ENCODE measurements at places on chromosomes 11 and 22.

GRCh38 chr11:56846631-56847576 is 98.4 kb upstream of the OR9G4 start:
- no peak for DNase-seq

DNA sequence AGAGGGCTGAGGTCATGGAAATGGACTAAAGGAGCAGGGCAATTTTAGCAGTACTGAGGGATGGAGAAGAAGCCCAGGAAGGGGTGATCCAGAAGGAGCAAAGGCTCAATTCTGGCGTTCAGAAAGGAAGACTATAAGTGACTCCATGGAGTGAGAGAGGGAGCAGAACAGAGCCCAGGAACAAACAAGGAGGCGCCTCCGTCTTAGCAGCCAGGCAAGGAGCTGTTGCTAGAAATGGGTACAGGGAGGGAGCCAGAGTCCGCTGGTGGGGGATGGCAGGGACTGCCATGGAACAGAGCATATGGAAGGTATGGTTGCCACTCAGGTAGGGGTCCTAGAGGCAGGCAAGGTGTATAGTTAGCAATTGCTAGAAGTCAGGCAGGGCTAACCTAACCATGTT is 20.5 kb upstream of the STK33 start:
- DNase-seq, result no peak

GRCh38 chr22:31206896-31207687 is 5.0 kb upstream of the LIMK2 start:
- no peak for DNase-seq

DNA sequence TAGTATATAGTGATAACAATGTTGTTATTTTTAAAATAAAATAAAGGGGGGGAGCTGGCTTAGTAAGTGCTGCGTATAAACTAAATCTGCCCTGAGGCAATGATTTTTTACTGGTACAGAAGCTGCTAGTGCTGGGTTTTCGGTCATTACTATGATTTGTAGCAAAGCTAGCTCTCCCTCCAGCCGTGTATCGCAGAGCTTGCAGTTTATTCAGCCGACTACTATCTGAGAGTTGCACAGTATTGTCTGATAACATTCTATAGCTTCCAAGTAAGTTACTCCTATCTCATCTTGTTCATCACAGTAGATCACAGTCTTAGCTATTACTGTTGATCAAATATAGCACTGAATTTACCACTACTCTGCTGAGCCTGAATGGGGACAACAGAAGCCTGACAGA is 805.5 kb upstream of the ARHGAP42 start:
- no peak for DNase-seq

GRCh38 chr11:95913830-95914615 is 9.9 kb downstream of the MTMR2 start:
- no peak for DNase-seq

GRCh38 chr11:18727479-18728236 is 1.7 kb upstream of the IGSF22 start:
- DNase-seq, result no peak

- DNase-seq, result no peak
Measured at GRCh38 chr22:42685941-42686653, 34.6 kb downstream of the A4GALT start.

DNA sequence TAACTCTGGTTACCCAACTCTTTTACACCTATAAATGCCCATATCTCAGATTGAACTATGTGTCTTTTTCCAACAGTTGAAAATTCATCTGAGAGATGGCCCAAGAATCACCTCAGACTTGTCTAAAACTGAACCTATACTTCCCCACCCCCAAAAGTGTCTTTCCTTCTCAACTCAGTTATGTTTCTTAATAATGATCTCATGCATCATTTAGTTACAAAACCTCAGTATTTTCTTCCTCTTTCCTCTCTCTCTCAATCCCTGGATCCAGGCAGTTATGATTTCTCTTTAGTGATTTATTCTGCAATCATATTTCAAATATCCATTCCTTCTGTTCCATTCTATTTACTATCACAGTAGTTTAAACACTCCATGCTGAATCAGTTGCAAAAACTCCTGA is 32.3 kb upstream of the ADSL start:
- no peak for DNase-seq

DNA sequence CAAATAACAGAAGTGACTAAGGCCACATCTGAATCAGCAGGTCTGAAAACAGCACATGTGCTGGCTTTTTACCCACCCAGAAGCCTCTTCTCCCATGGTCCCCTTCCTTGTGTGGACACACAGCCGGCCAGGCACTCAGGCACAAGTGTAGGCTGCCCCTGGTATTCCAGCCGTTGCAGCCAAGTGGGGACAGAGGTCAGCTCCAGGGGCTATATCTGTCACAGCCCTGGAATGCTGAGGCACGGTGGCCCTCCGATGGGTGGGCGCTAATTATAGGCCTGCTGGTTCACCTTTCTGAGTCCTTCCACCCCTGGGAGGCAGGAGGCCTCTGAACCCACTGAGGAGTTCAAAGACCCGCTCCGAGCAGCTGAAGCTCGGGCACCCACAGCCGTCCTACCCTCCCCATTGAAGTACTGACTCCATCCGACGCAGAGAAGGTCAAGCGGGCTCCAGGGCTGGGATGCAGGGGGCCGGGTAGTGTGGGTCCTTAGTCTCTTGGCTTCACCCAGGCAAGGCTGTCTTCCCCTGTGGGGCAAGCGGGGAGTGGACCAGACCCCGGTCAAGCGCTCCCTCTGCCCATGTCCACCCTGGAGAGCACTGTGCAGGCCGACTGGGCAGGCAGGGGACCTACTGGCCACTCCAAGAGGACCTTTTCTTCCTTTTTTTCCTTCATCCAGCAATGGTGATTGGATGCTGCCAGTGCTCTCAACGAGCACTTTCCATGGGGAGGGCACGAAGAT is 14.3 kb downstream of the FGF3 start:
- DNase-seq, result no peak

GRCh38 chr11:83782329-83782728 is 496.2 kb upstream of the CCDC90B start:
- DNase-seq, result no peak

DNA sequence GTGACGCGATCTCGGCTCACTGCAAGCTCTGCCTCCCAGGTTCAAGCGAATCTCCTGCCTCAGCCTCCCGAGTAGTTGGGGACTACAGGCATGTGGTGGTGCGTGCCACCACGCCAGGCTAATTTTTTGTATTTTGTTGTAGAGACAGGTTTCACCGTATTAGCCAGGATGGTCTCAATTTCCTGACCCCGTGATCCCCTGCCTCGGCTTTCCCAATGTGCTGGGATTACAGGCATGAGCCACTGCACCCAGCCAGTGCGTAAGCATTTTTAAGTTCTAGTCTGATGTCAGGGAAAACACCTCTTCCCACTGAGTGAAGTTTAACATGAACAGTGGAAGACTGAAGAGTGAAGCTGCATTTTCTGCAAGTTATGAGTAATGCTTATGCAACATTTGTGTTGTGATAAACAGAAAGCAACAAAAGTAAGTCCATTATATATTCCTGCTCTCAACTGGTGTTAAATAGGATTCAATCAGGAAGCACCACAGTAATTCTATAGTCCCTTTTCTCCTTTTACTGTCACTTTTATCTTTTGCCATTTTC is 1219.8 kb upstream of the RAG2 start:
- no peak for DNase-seq

- DNase-seq, result no peak
Measured at GRCh38 chr11:65186701-65187100, 5.0 kb downstream of the CAPN1 start.

- DNase-seq, result no peak
Measured at GRCh38 chr22:50015451-50016307, 3.1 kb upstream of the IL17REL start.

GRCh38 chr22:19636696-19637407 is 77.5 kb upstream of the SEPTIN5 start:
- no peak for DNase-seq

DNA sequence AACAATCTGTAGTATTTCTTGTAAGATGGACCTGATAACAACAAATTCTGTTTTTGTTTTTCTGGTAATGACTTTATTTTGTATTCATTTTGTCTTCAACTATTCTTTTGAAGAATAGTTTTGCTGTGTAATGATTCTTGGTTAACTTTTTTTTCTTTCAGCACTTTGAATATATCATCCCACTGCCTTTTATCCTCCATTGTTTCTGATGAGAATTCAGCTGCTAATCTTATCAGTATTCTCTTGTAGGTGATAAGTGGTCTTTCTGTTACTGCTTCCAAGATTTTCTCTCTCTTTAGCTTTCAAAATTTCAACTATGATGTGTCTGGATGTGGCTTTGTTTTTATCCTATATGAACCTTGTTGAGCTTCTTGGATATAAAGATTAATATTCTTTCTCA is 21.5 kb downstream of the GALNT18 start:
- no peak for DNase-seq

- no peak for DNase-seq
Measured at GRCh38 chr11:10592331-10592730, 23.9 kb upstream of the LYVE1 start.

GRCh38 chr11:131703311-131703710 is 332.9 kb downstream of the NTM start:
- DNase-seq, result no peak

DNA sequence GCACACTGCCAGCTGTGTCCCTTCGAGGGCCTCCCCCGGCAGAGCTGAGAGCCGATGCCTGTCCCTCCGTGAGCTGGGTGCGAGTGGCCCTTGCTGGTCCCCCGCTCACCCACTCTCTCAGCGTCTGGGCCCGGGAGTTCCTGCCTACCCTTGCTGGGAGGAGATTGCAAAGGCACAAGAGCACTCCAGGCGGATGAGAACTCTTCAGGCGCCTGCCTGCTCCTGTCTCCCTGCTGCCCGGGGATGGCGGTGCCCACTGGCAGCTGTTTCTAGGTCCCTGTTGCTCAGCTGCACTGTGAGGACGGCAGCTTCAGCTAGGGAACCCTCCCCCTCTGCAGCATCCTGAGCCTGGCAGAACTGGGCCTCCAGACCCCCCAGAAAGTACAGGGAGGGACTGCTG is 61.1 kb downstream of the FLRT1 start:
- DNase-seq, result peak; percentile 33

DNA sequence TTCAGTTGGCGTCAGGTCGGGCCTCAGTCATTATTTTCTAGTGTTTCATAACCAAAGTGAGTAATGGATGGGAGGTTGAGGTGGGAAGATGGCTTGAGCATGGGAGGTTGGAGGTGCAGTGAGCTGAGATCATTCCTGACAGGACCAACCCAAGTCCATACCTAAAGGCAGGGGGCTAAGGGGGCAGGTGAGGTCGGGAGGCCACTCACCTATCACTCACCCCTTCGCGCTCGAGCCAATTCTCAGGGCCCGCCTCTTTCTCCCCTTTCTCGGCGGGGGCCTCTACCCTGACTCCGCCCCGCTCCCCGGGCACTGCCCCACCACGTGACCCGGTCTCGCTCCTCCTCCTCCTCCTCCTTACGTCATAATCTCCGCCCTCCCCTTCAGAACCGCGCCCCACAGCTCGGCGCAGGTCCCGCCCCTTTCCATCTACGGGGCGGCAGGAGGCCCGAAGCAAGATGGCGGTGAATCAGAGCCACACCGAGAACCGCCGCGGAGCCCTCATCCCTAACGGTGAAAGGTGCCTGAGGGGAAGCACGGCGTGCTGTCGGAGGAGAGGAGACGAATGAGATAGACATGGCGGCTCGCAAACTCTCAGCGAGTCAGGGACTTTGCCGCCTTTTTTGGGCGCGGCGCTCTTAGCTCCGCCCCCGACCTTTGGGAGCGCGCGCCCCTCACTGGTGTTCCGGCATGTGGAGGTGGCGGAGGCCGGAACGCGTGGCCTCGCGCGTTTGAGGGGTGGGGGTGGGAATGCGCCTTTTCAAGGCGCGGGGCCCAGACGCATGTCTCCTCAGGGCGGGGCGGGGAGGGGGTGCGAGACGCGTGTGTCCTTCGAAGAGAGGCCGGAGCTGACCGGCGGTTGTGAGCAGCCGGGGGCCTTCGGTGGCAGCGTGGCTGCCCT is at the start of gene WBP2NL:
Gene WBP2NL, plus strand, starts transcription at position 428 of the 901 bp plus-strand sequence. Its CDS starts 31 bp downstream, at position 459.
- no peak for DNase-seq

DNA sequence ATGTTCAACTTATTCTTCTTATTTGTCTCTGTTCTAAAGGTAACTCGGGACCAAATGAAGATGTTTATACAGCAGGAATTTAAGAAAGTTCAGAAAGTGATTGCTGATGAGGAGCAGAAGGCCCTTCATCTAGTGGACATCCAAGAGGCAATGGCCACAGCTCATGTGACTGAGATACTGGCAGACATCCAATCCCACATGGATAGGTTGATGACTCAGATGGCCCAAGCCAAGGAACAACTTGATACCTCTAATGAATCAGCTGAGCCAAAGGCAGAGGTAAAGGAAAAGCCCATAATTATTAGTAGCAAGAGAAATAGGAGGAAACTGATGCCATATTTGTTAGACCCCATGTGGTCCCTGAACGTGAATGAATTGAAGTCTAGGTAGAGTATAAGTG is 63.3 kb downstream of the TRIM44 start:
- no peak for DNase-seq

DNA sequence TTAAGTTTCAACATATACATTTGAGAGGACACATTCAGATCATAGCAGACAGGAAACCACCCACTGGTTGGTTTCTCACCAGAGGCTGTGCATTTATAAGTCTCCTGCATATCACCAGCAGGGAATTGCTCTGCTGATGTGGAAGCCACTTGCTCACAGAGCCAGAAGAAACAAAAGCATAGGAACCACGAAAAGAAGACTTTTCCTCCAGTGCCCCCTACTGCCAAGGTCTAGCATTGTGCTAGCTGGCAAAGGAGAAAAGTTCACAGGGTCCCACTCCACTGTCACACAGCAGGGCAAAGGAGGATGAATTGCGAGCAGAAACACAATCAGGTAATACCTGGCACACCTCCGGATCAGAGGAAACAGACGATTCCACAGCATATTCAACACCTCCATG is 28.9 kb upstream of the ISX start:
- no peak for DNase-seq

GRCh38 chr11:65169164-65169641 is 830 bp upstream of the SPDYC start:
- no peak for DNase-seq

DNA sequence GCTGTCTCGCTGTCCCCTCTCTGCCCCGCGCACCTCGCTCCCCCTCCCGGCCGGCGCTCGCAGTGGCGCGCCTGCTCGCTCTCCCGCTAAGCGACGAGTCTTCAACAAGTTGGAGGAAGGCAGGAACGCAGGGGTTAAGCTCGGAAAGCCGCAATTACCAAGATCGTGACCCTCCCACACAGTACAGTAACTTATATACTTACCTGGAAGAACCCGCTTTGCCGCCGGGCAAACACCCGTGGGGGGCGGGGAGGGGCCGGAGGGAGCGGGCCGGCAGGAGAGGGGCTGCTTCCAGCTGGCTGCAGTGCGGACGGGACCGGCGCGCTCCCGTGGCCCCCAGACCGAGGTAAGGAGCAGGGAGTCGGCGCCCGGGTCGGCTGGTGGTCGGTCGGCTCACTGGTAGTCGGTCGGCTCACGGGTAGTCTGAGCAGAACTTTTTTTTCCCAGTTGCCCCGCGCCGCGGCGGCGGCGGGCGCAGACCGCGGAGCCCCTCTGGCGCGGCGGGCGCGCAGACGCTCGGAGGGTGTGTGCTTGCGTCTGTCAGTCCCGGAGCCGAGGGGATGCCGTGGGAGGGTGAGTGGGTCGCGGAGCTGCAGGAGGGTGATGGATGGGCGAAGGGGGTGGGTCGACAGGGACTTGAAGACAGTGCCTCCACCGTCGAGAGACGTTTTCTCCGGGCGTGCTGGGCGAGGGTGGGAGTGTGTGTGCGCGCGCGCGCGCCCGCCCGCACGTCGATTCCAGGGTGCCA is 101.2 kb upstream of the HSD17B12 start:
- DNase-seq, result no peak

All from NCI-H2107 (cell line).